ENCODE measurements at places on chromosomes 1 and 21. TPM values are rescaled to one million over a fixed set of nuclear protein-coding genes. Genes with fewer than 3 reads are reported as not detected.
A peak's percentile ranks its signal among the peaks of the same experiment; 100 is the strongest.

ARHGEF16 gene
- 60.5 TPM for total RNA-seq

NMNAT2 gene
- total RNA-seq: 3.3 TPM

LORICRIN gene
- not detected for total RNA-seq

ZMYND12 gene
- total RNA-seq: 2.0 TPM

PKLR gene
- 0.57 TPM for total RNA-seq

E2F2 gene
- total RNA-seq: 7.8 TPM

EDARADD gene
- 13.5 TPM for total RNA-seq

AK4 gene
- total RNA-seq: 13.8 TPM

C1QC gene
- not detected for total RNA-seq

GOLPH3L gene
- total RNA-seq: 30.6 TPM

RAB25 gene
- total RNA-seq: 93.8 TPM

- DNase-seq: no peak
Measured at GRCh38 chr1:152188673-152189591, 29.9 kb upstream of the RPTN start.

DNA sequence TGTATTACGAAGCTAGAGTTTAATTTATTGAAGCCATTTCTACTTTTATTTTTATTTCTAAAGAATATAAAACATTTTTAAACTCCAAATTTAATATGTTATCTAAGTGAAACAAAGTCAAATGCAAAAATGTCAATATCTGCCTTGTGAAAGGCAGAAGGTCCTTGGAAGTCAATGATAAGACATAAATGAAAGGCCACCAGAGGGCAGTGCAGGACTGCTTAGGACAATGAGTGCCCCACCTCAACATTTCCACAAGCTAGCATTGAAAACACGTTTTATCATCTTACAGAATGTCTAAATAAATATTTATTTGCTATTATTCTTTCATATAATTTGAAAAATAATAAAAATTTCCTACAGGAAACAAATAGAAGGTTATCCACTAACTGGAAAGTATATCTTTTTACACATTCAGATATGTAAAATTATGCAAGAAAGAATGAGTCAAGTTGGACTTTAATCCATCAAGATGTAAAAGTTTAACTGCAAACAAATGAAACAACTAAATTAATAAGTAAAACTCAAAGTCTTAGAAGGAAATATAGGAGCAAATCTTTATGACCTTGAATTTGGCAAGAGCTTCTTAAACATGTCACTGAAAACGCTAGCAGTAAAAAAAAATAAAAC is 140.1 kb upstream of the FMN2 start:
- DNase-seq: peak; percentile 44

DNA sequence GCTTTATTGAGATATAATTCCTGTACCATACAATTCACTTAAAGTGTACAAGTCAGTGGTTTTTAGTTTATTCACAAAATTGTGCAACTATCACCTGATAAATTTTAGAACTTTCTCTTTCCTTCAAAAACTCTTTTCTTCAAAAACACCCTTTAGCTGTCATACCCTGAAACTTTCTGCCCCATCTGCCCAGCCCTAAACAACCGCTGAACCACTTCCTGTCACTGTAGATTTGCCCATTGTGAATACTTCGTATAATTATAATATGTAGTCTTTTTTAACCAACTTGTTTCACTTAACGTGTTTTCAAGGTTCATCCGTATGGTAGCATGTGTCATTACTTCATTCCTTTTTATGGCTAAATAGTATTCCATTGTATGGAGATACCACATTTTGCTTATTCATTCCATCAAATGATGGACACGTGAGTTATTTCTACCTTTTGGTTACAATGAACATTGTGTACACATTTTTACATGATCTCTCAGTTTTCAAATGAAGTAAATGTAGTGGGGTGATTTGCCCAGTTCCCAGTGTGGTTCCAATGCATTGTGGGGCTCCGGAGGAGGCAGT is 37.9 kb downstream of the WNT4 start:
- DNase-seq: no peak

- no peak for DNase-seq
Measured at GRCh38 chr1:182183606-182184005, 122.1 kb upstream of the ZNF648 start.

- no peak for DNase-seq
Measured at GRCh38 chr1:27705545-27705944, 20.2 kb upstream of the FAM76A start.

- DNase-seq: no peak
Measured at GRCh38 chr1:13674377-13674776, 25.6 kb upstream of the PRDM2 start.

- DNase-seq: no peak
Measured at GRCh38 chr1:175635092-175635491, 108.3 kb downstream of the TNR start.

GRCh38 chr1:157505481-157506272 is 46.6 kb downstream of the FCRL5 start:
- peak; percentile 47 for DNase-seq

- DNase-seq: no peak
Measured at GRCh38 chr1:91793189-91793588, 92.8 kb downstream of the TGFBR3 start.

DNA sequence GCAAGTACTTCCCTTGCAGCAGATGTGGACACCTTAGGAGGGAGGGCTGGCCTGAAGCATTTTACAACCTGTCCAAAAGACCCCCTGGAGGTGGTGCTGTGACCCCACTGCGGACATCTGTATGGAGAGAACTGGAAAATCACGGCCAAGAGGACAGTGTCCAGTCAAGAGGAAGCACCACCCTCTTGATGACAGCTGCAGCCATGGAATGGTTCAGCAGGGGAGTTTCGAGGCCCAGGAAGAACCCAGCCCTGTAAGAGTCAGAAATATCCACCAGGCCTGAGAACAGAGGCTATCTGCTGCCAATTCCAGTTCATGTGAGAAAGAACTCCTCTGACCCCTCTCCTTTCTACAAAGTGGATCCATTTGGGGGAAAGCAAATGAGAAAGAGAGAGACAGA is 126.8 kb downstream of the PLXNA2 start:
- DNase-seq: no peak

- peak; percentile 48 for DNase-seq
Measured at GRCh38 chr1:21217812-21218596, 41.3 kb upstream of the EIF4G3 start.

- DNase-seq: no peak
Measured at GRCh38 chr1:5551274-5551975, 440.8 kb downstream of the NPHP4 start.

GRCh38 chr1:222233444-222234158 is 314.3 kb downstream of the HHIPL2 start:
- no peak for DNase-seq

DNA sequence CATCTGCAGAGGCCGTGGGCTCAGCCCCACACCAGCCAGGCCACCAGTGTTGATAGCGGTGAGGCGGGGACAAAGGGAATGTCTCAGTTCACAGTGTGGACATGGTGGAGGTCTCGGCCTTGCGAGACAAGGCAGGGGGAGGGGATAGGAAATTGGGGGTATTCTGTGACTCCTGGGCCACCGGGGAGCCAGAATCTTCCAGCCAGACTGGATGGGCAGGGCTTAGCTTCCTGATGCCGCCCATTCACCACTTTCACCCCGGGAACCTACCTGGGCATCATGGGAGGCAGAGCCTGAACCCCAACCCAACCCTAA is 5.1 kb downstream of the LRRC3 start:
- DNase-seq: no peak
